ENCODE measurements at places on chromosomes 3 and 15. TPM values are rescaled to one million over a fixed set of nuclear protein-coding genes. Genes with fewer than 3 reads are reported as not detected.

The MESP1 gene
- total RNA-seq = 0.37 TPM

The NRROS gene
- 18.3 TPM for total RNA-seq

The STAB1 gene
- total RNA-seq = 0.42 TPM

The C2CD4A gene
- total RNA-seq = 0.17 TPM

The SOX2 gene
- total RNA-seq = not detected

The IL5RA gene
- total RNA-seq = 3.7 TPM

The HIGD2B gene
- total RNA-seq = not detected

The RYR3 gene
- total RNA-seq = 0.05 TPM

The ZNF280D gene
- 34.1 TPM for total RNA-seq

The CLEC3B gene
- total RNA-seq = 0.99 TPM

The HGD gene
- total RNA-seq = 4.7 TPM

The FSD2 gene
- total RNA-seq = not detected

The FEZF2 gene
- not detected for total RNA-seq

The RPL14 gene
- 2,234 TPM for total RNA-seq

The CSTA gene
- not detected for total RNA-seq

The ACTC1 gene
- total RNA-seq = not detected

The SLC9A9 gene
- 47.6 TPM for total RNA-seq

The BTD gene
- total RNA-seq = 22.7 TPM

The CLRN1 gene
- total RNA-seq = not detected

The GP9 gene
- total RNA-seq = 3.7 TPM

The FBXW12 gene
- not detected for total RNA-seq

The UNC13C gene
- total RNA-seq = not detected

The DNAH12 gene
- 0.22 TPM for total RNA-seq

The CDHR4 gene
- 0.32 TPM for total RNA-seq

The ROPN1 gene
- total RNA-seq = not detected

The TP63 gene
- total RNA-seq = 0.89 TPM

The WDR93 gene
- not detected for total RNA-seq

The UACA gene
- total RNA-seq = not detected

The CRABP1 gene
- not detected for total RNA-seq

The FHIT gene
- total RNA-seq = 120 TPM

The SERPINI2 gene
- total RNA-seq = not detected

The HES1 gene
- total RNA-seq = 10.5 TPM

The NEK11 gene
- 3.3 TPM for total RNA-seq

The LRRIQ4 gene
- not detected for total RNA-seq

The PPARG gene
- total RNA-seq = 0.64 TPM

The GOLGA6D gene
- not detected for total RNA-seq

The ALS2CL gene
- total RNA-seq = 25.8 TPM

The CASR gene
- not detected for total RNA-seq

The SLC2A2 gene
- total RNA-seq = not detected

The FSIP1 gene
- total RNA-seq = 0.25 TPM

The ZKSCAN7 gene
- total RNA-seq = 1.2 TPM

The FBXO40 gene
- not detected for total RNA-seq

The MNS1 gene
- not detected for total RNA-seq

The TMEM41A gene
- total RNA-seq = 22.0 TPM

The ERC2 gene
- not detected for total RNA-seq

The CPLX3 gene
- 0.35 TPM for total RNA-seq

The CSPG5 gene
- total RNA-seq = not detected

The LMAN1L gene
- total RNA-seq = not detected

The AHSG gene
- total RNA-seq = not detected

The SHQ1 gene
- 14.6 TPM for total RNA-seq

The PRTG gene
- total RNA-seq = not detected

The TGM5 gene
- total RNA-seq = not detected

The PXYLP1 gene
- total RNA-seq = 9.8 TPM

The CORO2B gene
- total RNA-seq = not detected

The IFT80 gene
- total RNA-seq = 35.7 TPM

All from CD4-positive, CD25-positive, alpha-beta regulatory T cell (primary cell).